Left hindlimb (tissue), 1 donor: ENCODE measurements at places on chromosomes 2 and 18.

DNA sequence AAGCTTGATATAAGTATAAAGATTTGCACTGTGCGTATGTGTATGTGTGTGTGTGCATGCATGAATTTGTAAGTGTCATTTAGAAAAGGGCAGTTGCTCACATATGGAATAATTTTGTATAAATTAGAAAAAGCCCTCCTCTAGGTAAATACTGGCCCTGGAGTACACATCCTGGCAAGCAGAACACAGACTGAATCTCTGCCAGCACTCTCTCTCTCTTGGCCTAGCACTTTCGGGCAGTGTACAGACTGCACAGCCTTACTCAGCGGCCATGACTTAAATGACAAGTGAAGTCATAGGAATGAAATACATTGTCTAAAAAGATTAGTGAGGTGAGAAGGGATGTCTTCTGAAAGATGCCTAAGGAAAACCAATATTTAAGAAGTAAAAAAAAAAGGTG is 214.1 kb downstream of the RDH14 start:
- no peak for DNase-seq

DNA sequence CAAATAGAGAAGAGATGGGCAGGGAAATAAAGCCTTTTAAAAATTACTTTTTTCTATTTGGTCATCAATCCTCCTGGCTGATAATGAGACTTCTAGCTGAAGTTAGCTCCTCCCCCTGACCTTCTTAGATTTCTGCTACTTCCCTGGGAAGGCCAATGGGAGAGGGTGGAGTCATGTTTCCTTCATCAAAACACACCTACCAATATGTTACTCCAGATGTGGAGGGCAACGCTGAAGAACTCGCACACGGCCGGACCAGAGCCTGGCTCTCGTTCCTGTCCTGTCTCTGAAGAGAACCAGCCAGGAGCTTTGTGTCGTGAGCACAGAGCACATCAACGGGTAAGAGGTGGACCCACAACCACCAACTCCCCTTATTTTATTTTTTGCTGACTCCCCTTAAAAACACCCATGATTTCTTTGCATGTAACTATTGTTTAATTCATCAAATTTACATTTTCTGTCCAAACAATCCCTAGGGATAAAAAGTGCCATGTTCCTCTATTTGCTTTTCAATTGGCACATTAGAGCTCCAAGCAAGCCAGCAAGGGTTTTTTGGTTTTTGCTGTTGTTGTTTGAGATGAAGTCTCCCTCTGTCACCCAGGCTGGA is 94.9 kb downstream of the ADD2 start:
- DNase-seq, result no peak

DNA sequence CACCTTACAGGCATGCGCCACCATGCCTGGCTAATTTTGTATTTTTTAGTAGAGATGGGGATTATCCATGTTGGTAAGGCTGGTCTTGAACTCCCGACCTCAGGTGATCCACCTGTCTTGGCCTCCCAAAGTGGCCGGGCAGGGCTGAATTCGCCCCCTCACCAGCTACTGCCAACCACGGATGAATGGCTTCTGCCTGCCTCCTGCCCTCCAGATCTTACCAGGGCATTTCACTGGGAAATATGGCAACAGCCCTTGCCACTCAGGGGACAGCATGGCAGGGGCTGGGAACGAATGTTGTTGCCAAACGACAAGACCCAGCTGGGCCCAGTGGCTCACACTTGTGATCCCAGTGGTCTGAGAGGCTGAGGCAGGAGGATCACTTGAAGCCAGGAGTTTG is 1.8 kb upstream of the ALPP start:
- DNase-seq, result no peak

- DNase-seq, result peak; percentile 77
These were observed 47.5 kb downstream of the ZFP36L2 start for GRCh38 chr2:43178602-43179542.

DNA sequence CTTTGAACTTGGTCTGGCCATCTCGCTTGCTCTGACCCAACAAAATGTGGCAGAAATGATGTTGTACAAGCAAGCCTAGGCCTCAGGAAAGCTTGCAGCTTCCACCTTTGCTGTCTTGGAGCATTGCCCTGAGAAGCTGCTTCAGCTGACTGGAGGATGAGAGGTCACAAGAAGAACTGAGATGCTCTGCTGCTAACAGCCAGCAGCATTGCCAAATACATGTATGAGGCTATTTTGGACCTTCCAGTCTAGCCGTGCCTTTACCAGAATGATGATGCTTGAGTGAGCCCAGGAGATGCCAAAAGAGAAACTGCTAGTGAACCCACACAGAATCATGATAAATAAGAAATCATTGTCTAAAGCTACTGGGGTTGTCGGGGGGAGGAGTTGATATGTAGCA is 13.2 kb upstream of the ITGAV start:
- DNase-seq, result no peak

DNA sequence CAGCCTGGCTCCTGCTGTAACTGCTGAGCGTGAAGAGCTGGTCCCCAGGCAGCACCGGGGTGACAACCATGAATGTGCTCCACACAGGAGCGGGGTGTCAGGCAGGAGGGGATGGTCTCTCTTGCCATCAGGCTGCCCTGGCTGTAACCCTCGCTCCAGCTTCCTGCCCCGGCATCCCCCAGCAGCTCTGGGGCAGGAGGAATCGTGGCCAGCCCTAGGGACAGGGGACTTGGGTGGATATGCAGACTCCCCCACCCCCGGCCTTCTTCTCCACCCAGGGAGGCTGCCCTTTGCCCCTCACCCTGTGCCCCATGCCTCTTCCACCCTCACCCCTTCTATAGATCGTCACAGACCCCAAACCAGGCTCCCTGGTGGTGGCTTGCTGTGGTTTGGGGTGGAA is 69.4 kb upstream of the SMAD7 start:
- peak; percentile 7 for DNase-seq

GRCh38 chr2:189022053-189022481 is 47.9 kb downstream of the COL3A1 start:
- DNase-seq, result peak; percentile 56

DNA sequence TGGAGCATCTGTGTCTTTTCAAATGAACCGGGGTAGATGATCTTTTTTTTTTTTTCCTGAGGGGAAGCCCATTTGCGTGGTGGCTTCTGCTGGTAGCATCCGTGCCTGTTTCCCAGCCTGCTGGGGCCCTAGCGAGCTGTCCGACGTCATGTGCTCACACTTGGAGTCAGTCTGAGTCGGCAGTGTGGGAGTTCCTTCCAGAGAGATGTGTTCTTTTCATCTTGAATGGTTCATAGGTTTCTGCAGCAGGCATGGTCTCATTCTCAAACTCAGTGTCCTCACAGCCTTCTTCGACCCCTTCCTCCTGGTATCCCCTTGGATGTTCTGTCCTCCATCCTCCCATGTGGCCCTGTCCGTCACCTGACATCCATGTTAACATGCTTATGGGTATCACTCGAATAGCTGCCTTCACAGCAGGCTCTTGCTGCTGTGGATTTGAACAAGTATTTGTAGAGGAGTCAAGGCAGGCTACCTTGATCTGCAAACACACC is 51.0 kb downstream of the LDLRAD4 start:
- peak; percentile 66 for DNase-seq

GRCh38 chr2:35080231-35080910 is 1275.2 kb upstream of the CRIM1 start:
- DNase-seq, result no peak

DNA sequence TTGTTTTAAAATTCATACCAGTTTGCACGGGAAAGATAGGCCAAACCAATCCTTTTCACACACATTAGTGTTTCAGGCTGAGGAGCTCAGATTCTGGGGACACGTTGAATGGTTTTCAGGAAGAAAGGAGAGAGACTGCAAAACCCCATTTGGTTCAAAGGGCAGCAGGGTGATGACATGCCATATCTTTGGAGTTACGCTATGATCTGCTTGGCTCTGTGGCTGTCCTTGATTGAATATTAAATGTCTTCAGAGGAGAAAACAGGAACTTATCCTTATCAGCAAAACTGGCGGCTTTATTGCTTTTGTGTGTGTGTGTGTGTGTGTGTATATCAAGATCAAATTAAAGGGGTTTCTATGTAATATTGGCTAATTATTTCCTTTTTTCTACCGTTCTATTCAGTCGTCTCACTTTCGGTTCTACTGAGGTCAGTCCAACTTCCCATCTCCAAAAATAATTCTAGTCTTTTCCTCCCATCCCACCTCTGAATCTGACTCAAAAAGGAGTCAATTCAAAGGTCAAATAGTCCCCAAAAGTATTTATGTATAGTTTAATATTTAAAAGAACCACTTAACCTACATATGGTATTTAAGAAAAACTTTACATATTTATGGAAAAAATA is 292.9 kb upstream of the CCDC68 start:
- DNase-seq, result no peak

DNA sequence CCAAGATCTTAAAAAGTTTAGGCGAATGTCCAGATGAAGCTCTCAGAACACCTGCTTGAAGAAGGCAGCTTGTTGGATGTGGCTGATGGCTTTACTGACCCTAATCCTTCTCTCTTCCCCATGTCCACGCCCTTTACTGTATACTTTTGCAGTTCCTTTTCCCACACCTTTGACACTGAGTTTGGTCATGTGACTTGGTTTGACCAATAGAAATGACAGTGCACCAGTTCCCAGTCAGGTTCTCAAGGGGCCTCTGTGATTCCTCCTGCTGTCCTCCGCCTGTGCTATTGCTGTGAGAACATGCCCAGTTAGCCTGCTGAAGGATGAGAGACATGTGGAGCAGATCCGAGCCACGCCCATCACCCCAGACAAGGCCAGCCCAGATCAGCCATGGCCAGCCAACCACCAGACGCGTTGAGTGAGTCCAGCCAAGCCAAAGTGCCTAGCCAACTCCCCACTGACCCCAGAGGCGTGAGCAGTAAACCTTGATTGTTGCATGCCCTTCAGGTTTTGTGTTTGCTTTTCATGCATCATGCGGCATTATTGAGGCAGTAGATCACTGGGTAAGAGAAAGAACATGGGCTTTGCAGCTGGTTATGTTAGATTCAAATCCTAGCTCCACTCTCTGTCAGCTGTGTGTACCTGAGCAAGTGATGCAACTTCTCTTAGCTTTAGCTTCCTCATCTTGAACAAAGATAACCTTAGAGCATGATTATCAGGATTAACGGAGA is 258.0 kb upstream of the SIX2 start:
- no peak for DNase-seq

- peak; percentile 43 for DNase-seq
These were observed 1074.2 kb upstream of the ZEB2 start for GRCh38 chr2:145593991-145594614.

DNA sequence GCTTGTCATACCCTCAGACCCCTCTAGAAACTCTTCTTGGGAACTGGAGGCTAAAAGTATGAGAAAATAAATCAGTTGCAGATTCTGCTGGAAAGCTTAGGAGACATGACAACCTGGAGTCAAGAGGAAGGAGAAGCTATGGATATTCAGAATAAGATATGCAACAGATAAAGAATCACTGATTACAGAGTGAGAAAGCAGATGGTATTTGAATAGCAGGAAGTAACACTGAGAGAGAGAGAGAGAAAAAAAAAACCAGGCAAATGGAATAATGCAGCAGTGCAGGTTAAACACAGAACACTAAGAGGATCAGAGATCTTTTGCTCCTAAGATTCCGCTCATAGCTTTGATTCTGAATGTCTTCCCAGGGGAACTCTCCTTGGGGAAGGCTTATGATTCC is 1284.1 kb upstream of the NXPH2 start:
- DNase-seq, result no peak
